ENCODE measurements at places on chromosomes 13 and 19.

GRCh38 chr19:2491130-2491801 is 15.3 kb downstream of the GADD45B start:
- DNase-seq: no peak

DNA sequence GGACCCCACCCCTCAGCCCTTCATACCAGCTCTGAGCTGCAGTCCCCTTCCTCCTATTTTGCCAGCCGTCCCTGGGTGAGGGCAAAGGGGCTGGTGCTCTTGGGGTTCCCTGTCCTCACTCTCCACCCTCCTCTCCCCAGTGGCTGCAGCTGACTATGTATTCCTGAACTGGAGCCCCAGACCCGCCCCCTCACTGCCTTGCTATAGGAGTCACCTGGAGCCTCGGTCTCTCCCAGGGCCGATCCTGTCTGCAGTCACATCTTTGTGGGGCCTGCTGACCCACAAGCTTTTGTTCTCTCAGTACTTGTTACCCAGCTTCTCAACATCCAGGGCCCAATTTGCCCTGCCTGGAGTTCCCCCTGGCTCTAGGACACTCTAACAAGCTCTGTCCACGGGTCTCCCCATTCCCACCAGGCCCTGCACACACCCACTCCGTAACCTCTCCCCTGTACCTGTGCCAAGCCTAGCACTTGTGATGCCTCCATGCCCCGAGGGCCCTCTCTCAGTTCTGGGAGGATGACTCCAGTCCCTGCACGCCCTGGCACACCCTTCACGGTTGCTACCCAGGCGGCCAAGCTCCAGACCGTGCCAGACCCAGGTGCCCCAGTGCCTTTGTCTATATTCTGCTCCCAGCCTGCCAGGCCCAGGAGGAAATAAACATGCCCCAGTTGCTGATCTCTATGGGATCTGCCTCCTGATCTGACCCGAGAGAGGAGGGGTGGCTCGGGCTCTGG is 2.4 kb downstream of the COX7A1 start:
- no peak for DNase-seq

DNA sequence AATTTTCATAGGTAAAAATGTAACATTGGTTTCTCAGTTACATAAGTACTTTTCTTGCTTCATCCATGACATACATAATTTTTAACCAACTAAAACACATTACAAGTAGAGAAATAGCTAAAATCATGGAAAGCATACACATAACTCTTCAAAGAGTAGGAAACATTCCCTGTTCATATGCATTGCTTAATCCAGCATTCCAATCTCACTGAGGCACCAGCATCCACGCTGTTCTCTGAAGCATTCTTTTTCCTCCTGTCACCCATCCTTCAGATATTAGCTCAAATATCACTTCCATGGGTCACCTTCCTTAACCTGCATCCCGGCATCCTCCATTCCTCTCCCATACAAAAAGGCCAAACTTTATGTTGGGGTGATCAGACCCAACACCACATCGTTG is 79.1 kb downstream of the ZNF254 start:
- DNase-seq: no peak

DNA sequence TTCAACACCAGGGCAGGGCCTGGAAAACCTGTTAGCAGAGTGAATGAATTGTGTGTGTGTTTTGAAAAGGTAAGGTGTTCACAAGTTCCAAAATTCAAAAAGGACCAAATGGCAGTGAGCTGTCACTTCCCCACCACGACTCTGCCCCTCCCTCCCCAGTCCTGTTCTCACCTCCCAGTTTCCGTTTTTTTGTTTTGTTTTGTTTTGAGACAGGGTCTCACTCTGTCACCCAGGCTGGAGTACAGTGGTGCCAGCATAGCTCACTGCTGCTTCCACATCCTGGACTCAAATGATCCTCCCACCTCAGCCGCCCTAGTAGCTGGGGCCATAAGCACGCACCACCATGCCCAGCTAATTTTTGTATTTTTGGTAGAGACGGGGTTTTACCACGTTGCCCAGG is 20.3 kb upstream of the BCL3 start:
- DNase-seq: no peak

- no peak for DNase-seq
Measured at GRCh38 chr19:50570997-50571396, 2.8 kb upstream of the LRRC4B start.

Data from stimulated activated CD8-positive, alpha-beta memory T cell treated with anti-CD3 and anti-CD28 coated beads, Interleukin-4, amount 100 ng/mL, for 24 hours (primary cell).